ENCODE measurements at places on chromosomes 16 and 17. TPM values are rescaled to one million over a fixed set of nuclear protein-coding genes. Genes with fewer than 3 reads are reported as not detected.

The CTRL gene
- total RNA-seq, result 0.71 TPM

DNA sequence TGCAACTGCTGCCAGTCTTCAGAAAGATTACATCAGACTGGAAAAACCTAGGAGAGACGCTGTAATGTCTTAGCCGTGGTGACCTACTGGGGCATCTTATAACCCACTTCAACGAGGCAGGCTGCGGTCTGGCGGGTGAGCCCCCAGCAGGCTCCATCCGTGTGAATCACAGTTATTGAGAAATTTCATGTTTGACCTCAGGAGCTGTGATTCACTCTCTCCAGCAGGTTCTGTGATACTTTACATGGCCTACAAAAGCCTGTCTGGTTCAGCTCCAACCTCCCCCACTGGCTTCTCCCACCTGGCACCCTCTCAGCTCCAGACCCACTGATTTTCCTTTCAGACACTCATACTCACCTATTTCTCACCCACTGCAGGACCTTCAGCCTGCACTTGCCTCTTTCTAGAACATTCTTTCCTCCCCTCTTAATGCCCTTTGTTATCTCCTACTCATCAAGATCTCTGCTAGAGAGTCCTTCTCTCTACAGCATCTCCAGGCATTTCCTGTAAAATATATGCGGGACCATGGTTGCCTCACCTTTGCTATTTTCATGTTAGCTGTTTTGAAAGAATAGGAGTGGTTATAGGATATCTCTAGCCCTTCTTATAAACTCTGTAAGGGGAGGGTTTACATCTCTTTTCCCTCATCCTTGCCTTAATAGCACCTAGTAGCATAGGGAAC, 227.9 kb downstream of the MAF start:
- H3K27me3 ChIP-seq, result no peaks in the 10 kb centered on the region
- no peaks in the 10 kb centered on the region for H3K36me3 ChIP-seq

DNA sequence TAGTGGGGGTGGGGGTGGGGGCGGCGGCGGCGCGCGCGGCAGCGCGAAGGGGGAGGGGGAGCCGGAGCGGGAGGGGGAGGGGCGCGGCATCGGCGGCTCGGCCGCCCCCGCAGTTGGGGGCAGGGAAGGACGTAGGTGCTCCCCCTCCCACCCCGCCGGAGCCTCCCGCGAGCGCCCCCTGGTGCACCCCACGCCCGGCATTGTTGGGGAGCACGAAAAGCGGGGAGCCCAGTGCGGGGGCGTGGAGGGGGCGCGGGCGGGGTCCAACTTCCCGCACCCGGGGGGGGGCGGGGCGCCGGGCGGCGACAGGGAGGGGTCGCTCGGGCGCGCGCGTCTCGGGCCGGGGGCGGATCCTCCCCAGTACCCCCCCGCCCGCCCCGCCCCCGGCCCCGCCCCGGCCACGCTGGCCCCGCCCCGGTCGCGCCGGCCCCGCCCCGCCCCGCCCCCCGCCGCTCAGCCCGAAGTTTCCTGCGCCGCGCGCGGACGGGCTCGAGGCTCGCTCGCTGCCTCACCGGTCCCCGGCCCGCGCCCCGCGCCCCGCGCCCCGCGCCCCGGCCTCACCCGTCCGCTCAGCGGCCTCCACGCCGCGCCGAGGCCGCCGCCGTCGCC, at the start of gene CACNA1H:
CACNA1H (plus strand) TSS at position 456 of the 609 bp plus-strand sequence. CDS start 632 bp downstream, outside the sequence.
- peak within 1 kb of the TSS; percentile 51 for H3K4me3 ChIP-seq
- H3K36me3 ChIP-seq, result no peaks in the 10 kb centered on the region
- H3K4me1 ChIP-seq, result peaks cover 65% of the 10 kb centered on the region
- H3K27ac ChIP-seq, result peak within 1 kb of the TSS; percentile 98
- no peak for DNase-seq
- H3K27me3 ChIP-seq, result peaks cover 21% of the 10 kb centered on the region

DNA sequence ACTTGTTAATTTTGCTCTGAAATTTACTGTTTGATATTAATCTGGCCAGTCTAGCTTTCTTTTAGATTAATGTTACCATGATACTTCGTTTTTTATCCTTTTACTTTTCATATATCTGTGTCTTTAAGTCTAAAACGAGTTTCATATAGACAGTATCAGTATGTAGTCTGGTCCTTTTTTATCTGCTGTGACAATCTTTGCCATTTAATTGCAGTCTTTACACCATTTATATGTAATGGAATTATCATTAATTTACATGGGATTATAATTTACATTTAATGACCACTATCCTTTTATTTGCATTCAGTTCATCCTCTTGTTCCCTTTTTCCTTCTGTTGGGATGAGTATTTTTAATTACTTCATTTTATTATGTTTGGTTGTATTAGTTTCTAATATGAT, 243.5 kb downstream of the PRKCA start:
- H3K4me1 ChIP-seq, result peaks cover 47% of the 10 kb centered on the region
- DNase-seq, result no peak
- no peaks in the 10 kb centered on the region for H3K36me3 ChIP-seq
- H3K27ac ChIP-seq, result no peak overlapping the region
- no peaks in the 10 kb centered on the region for H3K27me3 ChIP-seq

DNA sequence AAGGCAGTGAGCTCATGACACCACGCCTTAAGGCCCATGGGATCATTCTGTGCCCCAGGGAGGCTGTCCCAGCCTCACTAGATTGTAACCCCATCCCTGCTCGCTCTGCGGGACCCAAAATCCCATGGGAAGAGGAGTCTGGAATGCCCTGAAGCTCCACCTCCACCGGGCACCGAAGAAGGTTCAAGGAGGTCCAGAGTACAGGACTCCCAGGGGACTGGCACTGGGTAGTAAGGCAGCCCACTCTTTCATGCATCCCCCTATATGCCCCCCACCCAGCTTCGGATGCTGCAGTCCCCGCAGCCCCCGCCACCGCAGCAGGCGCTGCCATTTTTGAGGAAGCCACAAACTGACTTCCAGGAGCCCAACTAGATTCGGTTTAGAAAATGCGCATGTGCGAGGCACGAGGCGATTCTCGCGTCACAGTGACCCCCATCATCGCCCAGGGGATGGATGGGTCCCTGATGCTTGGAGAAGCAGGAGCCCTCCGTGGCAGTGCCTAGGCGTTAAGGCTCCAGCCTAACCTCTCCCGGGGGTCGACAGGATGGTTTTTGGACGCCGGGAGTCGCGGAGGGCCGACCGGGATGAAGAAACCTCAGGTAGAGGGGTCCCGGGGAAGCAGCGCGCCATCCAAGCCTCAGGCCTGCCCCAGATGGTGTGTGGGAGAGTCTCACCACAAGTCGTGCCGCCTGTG, 1681.0 kb downstream of the TP53TG3F start:
- no peak overlapping the region for H3K4me3 ChIP-seq
- H3K27ac ChIP-seq, result no peak overlapping the region
- no peaks in the 10 kb centered on the region for H3K4me1 ChIP-seq
- no peak for DNase-seq
- H3K36me3 ChIP-seq, result no peaks in the 10 kb centered on the region

The SLC16A13 gene
- 1.1 TPM for total RNA-seq

The OR3A3 gene
- not detected for total RNA-seq

DNA sequence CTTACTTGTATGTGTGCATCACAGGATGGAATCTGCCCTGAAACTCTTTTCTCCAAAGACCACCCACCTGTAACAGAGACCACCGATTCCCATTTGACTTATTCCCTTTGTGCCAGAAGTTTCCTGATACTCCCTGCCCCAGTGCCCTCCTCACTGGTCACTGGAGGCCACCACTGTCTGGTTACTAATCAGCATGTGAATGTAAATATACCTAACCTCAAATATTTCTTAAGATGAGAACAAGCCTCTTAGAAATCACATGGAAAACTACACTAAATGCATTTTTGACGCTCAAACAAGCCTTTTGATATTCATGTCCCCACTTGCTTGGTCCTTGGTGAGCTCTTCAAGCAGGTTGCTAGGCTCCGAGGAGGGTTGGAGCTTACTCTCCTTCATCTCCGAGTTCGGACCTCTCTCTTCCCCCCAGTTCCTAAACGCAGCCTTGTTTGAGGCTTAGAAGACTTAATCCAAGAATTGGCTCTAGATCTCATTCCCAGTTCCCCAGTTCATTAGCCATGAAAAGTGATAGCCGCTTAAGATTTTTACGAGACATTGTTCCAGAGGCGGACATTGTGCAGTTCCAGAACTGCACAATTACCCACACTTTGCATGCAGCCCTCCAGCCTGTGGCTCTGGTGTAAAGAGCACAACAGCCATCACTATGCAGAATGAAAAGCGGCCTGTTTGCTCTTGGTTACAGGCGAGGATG, 579.2 kb upstream of the PSMD7 start:
- H3K4me3 ChIP-seq, result no peak overlapping the region
- peaks cover 17% of the 10 kb centered on the region for H3K4me1 ChIP-seq
- no peaks in the 10 kb centered on the region for H3K27me3 ChIP-seq
- no peak overlapping the region for H3K27ac ChIP-seq
- DNase-seq, result no peak

GRCh38 chr17:14152721-14153120, 83.4 kb downstream of the COX10 start:
- H3K27me3 ChIP-seq, result no peaks in the 10 kb centered on the region
- DNase-seq, result no peak
- H3K27ac ChIP-seq, result no peak overlapping the region
- no peak overlapping the region for H3K4me3 ChIP-seq
- H3K36me3 ChIP-seq, result no peaks in the 10 kb centered on the region

The KRT25 gene
- total RNA-seq, result not detected

DNA sequence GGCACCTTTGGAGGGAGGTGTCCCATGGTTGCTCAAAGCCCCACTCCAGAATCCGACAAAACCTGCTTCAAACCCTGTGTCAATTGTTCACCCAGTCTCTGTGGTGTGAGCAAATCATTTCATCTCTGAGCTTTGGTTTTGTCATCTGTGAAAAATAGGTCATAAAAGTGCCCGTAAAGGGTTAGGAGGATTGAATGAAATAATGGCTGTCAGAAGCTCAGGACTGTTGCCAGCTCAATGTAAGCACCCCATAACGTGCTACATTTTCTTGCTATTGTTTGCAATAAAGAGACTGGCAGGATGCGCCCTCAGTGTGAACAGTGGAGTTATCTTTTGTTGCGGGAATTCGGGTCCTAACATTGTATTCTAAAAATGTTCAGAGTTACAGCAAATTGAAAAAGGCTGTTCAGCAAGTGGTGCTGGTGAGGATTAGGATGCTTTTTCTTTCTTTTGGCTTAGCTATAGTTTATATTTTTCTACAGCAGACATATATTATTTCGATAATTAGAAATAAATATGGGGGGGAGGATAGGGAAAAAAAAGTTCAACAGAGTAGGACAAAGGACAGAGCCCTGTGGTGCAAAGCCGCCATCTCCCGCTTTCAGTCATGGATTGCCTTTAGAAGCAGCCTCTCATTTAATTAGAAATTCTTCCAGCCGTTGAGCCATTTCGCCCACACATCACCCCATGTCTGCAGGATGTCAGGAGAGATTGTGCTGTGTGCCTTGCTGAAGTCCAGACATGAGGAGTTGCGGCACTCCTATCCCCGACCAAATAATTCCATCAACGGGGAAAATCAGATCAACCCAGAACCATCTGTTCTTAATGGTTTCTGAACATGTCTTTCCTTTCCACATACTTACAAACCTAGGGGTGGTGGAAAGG, 20.9 kb upstream of the PYY start:
- H3K36me3 ChIP-seq, result no peaks in the 10 kb centered on the region
- DNase-seq, result no peak
- no peaks in the 10 kb centered on the region for H3K4me1 ChIP-seq
- H3K4me3 ChIP-seq, result no peak overlapping the region
- H3K27me3 ChIP-seq, result peaks cover 33% of the 10 kb centered on the region

The COL1A1 gene
- 49.2 TPM for total RNA-seq

- H3K4me1 ChIP-seq, result peaks cover 5% of the 10 kb centered on the region
- no peaks in the 10 kb centered on the region for H3K27me3 ChIP-seq
- DNase-seq, result no peak
- no peak overlapping the region for H3K4me3 ChIP-seq
Observed at GRCh38 chr17:1414634-1415033, 14.6 kb upstream of the YWHAE start.

DNA sequence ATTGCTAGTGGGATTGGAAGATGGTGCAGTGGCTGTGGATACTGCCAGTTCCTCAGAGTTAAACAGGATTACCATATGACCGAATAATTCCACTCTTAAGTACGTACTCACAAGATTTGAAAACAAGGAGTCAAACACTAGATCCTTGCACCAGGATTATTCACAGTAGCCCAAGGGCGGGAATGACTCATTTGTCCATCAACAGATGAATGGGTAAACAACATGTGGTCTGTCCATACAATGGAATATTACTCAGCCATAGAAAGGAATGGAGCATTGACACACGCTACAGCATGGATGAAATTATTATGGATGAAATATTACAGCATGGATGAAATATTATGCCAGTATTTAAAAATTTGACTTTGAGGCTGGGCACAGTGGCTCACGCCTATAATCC, 9.1 kb upstream of the MAPK8IP3 start:
- no peak overlapping the region for H3K27ac ChIP-seq
- no peak overlapping the region for H3K4me3 ChIP-seq
- no peaks in the 10 kb centered on the region for H3K27me3 ChIP-seq
- H3K4me1 ChIP-seq, result no peaks in the 10 kb centered on the region
- no peaks in the 10 kb centered on the region for H3K36me3 ChIP-seq

- no peaks in the 10 kb centered on the region for H3K36me3 ChIP-seq
- no peaks in the 10 kb centered on the region for H3K27me3 ChIP-seq
- DNase-seq, result peak; percentile 96
Observed at GRCh38 chr17:8158267-8159031, 4.3 kb downstream of the VAMP2 start.

The ST6GALNAC1 gene
- 3.6 TPM for total RNA-seq

DNA sequence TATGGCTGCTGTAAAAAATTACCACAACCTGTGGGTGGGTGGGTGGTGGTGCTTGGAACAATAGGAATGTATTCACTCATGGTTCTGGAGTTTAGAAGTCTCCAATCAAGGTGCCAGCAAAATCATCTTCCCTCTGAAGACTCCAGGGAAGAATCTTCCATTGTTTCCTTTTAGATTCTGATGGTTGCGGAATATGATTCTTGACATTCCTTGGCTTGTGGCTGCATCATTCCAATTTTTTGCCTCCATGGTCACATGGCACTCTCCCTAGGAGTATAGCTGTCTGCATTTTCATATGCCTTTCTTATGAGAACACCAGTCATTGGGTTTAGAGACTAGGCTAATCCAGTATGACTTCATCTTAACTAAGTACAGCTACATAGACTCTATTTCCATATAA, 401.0 kb downstream of the HS3ST3B1 start:
- H3K4me3 ChIP-seq, result no peak overlapping the region
- no peak for DNase-seq
- H3K27ac ChIP-seq, result no peak overlapping the region
- no peaks in the 10 kb centered on the region for H3K36me3 ChIP-seq
- H3K4me1 ChIP-seq, result no peaks in the 10 kb centered on the region

- H3K27me3 ChIP-seq, result no peaks in the 10 kb centered on the region
- H3K4me1 ChIP-seq, result peaks cover 5% of the 10 kb centered on the region
- DNase-seq, result no peak
- no peak overlapping the region for H3K27ac ChIP-seq
- no peaks in the 10 kb centered on the region for H3K36me3 ChIP-seq
Observed at GRCh38 chr16:84811529-84811928, 8.3 kb upstream of the CRISPLD2 start.

GRCh38 chr17:45052052-45052772, 780 bp upstream of the DCAKD start:
- peak overlapping the region; percentile 69 for H3K4me3 ChIP-seq
- H3K27me3 ChIP-seq, result no peaks in the 10 kb centered on the region
- peak; percentile 80 for DNase-seq
- H3K4me1 ChIP-seq, result peaks cover 30% of the 10 kb centered on the region
- H3K27ac ChIP-seq, result peak overlapping the region; percentile 88
- H3K36me3 ChIP-seq, result no peaks in the 10 kb centered on the region
